ENCODE measurements at places on chromosomes 1 and 21.

DNA sequence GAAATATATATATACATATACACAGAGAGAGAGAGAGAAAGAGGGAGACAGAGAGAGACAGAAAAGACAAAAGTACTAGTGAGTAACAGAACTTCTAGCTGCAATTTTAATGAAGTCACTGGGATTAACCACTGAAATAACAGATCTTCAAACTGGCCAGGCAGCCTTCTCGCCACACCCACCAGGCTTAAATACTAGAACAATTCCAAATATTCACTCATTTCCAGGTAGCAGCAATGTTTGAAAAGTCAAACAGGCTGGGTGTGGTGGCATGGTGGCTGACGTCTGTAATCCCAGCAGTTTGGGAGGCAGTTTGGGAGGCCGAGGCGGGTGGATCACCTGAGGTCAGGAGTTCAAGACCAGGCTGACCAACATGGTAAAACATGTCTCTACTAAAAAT, 5.2 kb downstream of the PRDX1 start:
- no peak for DNase-seq

DNA sequence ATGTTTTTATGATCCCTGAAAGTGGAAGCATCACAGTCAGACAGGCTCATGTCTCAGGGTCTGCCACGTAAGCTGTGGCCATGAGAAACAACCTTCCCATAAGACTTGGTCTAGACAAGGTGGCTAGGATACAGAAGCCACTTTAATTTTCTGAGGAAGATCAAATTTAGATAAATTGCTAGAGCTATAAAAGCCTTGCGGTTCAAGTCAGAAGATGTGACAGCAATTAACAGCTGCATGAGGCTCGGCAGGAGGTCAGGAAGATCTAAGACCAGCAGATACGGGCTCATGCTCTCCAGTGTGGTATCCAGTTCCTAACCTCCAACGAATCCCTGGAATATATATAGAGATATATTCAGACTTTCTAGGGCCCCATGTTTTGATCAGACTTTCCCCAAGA, 577.1 kb downstream of the PLPP3 start:
- DNase-seq = no peak

DNA sequence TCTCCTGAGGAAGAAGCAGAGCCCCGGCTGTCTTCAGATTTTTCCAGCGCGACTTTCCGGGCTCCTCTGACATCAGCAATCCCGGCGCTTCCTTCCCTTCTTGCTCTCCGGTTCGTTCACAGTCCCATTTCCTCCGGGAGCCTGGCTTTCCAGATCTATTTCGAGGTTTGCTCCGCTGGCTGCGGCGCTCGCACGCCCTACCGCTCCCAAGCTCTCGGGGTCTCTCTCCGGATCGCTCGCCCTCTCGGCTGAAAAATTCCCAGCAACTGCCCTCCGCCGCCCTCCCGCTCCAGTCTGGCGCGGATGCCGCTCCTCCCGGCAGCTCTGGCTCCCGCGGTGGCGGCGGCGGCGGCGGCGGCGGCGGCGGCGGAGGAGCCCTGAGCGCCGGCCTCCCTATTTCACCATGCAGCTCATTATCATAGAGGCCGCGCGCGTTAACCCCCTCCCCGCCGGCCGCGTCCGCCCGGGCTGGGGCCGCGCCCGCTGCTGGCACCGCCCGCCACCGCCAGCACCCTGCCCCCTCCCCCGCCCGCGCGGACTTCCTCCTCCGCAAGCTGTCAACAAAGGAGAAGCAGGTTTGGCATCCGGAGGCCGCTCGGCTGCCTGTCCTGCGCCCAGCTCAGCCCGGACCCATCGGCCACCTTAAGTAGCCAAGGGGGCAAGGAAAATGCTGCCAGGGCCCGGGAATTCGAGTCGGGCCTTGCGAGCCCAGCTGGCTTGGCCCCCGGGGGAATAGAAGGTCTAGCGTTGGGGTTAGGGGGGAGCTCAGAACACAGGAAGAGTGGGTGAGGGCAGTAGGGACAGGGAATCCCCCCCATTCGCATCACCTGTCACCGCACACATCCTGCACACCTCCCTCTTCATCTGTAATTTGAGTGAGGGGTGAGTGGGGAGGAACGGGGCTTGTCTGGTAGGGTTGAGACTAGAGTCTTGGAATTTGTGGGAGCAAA, at the start of gene PLXNA2:
Gene PLXNA2, minus strand, starts transcription at position 418 of the 950 bp plus-strand sequence. CDS start 26,462 bp downstream, outside the sequence.
- peak; percentile 72 for DNase-seq

DNA sequence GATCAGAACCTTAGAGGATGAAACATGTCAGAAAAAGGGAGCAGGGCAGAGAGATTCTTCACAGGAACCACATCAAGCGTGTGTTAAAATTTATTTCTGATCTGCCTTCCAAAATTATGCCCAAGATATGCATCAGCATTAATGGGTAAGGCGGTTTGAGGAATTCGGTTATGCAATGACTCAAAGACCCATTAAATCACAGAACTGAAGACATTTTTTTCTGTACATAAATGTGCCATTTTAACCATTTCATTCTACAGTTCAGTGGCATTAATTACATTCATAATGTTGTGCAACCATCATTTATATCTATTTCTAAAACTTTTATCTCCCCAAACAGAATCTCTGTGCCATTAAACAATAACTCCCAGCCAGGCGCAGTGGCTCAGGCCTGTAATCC, 43.4 kb downstream of the CNST start:
- no peak for DNase-seq

GRCh38 chr1:208510192-208510952, 266.2 kb upstream of the PLXNA2 start:
- DNase-seq = peak; percentile 42

DNA sequence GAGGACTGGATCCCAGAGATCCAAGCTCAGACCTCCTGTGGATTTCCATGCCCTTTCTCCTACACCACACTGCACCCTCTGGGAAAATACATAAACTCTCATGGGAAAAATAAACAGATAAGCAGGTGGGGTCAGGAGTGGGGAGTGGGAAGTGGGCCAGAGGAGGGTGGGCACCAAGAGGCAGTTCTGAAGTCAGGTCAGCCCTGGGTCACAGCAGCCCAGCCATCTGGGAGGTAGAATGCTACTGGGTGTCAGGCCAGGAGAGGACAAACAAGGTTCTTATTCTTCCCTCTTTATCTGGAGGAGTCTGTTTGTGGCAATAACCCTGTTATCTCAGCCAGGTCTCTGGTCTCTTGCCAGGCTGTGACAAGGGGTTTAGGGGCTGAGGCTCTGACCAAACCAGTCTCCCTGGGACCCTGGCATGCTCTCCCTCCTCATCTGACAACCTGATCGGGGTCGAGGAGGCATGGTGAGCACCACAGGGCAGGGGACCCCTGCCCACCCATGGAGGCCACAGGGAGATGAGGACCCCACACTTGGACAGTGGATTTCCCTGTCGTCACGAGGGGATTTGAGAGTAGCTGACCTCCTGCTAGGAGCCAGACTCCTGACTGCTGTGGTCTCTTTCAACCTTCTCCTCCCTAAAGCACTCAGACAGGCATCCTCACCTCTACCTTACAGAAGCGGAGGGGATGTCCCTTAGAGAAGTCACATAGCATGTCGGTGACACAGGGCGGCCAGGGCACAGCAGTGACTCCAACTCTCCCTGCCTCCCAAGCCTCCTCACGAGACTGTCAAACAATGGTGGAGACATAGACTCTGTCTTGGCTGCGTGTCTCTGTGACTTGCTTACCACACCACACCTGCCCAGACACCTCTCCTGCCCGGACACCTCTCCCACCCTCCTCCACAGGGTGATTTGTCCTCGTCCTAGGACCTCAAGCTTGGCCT, 51.3 kb upstream of the IFFO2 start:
- no peak for DNase-seq

DNA sequence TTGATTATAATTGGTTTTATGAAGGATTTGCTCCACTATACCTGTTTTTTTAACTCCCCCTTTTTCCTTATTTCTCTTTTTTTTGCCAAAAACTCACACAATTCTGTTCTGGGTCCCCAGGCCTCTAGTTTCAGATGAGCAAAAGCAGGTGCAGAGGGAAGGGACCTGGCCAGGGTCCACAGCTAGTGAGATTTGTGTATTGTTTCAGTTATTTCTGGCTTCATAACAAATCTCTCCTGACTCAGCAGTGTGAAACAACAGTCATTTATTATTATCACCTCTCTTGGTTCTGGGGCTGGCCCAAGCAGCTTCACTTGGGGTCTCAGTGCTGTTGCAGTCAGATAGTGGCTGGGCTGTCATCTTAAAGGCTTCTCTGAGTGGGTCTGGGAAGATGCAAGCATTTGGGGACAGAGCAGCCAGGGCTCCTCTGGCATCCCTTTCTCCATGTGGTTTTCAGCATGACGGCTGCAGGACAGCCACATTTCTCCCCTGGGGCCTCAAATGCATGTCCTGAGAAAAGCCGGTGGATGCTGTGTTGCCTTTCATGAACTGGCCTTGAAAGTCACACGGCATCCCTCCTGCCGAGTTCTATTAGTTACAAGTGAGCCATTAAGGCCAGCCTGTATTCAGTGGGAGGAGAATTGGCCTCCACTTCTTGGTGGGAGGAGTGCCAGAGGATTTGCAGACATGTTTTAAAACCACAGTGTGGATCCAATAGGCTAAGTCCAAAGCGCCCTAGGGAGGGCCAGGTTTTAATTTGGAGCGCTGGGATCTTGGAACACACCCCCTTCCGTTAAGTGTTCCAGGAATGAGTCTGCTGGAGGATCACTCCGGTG, 137.1 kb downstream of the CAMTA1 start:
- DNase-seq = no peak

- peak; percentile 65 for DNase-seq
These were observed 25.0 kb downstream of the KRTAP24-1 start for GRCh38 chr21:30257773-30258172.

DNA sequence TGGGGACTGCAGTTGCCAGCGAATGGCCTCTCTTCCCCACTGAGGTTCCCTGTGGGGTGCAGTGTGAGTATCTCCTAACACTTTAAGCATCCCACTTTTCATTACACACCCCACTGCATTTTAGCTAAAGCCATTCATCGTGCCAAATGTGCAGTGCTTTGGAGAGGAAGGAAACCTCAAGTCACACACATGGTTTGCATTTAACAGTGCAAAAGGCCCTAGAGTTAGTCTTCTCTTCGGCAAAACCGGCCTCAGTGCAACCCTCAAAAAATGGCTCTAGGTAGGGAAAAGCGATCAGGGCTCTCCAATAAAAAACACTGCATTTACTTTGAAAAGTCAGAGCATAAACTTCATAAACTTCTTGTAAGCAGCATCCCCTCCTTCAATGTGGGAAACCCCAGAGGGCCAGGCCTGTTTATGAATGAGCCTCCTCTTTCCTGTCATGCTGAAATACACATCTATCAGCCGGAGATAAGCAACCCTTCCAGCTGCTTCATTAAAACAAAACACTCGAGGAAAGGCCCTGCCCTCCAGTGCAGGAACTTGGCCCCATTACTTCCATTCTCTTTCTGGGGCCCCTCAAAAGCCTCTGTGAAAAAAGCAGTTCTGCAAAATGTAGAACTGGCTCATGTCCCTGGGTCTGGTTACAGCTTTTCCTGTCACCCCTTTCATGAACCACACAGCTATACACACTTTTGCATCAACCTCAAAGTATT, 184.0 kb downstream of the CDC7 start:
- no peak for DNase-seq

DNA sequence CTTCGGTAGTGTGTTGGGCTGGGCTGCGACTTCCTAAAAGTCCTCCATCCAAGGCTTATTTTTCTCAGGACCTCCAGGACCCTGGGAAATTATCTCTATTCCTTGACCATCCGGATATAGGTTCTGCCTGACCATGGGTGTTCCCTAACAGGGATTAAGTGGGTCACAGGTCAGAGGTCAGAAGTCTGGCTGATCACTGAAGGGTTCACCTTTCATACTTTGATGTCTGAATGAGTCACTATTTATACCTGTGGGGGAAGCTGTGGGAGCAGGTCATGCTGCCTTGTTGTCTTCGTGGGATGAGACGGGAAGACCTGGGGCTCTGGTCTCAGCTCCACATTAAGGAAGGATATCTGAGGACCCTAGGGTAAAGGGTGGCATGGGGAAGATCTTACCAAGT, 65.0 kb upstream of the ETV3 start:
- no peak for DNase-seq

DNA sequence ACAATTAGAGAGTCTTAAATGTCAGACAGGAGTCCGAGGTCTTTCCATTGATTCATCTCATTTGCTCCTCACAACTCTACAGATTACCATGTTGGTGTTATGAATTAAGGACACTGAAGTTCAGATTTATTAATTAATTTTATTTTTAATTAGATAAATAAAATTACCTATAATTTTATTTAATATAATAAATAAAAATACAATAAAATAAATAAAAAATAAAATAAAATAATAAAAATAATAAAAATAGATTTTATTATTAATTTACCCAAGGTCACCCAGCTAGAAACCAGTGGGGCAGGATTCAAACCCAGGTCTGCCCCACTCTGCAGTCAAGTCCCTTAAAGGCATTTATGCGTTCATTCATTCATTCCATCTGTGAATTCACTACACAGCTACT, 72.2 kb downstream of the VWA5B1 start:
- DNase-seq = no peak

GRCh38 chr1:23751050-23751814, 8.0 kb downstream of the ELOA start:
- peak; percentile 16 for DNase-seq

- no peak for DNase-seq
These were observed 5.7 kb downstream of the HIVEP3 start for GRCh38 chr1:41913014-41913413.

DNA sequence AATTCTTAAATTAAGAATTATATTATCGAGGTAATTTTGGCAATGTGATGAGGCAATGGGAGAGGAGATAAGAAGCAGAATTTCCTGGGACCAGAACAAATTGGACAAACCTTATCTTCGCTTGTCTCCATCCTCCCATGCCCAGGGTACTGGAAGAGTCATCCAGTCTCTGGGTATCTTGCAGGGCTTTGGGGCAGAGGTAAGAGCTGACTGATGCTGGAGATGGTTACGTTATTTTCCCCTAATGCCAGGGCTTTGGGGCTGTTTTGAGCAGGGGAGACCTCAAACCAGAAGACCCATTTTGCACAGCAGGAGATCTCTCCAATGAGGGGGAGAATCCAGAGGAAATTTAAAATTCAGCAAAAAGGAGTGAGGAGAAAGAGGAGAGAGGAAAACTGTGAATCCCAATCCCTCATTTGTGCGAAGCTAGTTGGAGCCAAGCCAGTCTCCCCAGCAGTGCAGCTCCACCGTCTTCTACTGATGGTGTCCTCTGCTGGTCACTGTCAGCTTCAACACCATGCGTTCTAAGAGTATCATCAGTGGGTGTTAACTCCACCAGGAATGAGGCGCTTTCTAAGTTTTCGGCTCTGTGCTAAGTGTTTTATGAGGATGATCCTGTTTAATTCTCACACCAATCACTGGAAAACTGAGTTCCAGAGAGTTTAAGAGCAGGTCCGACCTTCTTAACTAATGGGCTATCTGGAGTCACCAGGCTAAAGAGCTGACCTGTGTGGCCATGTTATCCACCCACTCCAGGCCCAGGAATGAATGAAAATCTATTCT, 86.8 kb upstream of the CD34 start:
- DNase-seq = peak; percentile 71

DNA sequence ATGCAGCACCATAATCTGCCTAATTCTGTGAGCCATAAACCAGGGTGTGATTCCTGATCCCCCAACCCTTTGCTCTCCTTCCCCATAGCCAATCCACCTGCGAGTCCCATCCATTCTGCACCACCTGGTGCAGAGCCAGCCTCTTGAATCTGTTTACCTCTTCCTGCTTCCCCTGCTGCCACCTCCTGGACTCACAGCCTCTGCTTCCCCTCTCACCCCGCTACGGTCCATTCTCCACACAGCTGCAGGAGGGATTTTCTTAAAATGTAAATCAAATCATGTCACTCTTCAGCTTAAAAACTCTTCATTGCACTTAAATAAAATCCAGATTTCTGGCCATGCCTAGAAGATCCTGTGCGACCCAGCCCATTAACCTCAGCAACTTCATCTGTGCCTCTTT, 186.7 kb downstream of the FOXD2 start:
- DNase-seq = peak; percentile 30

GRCh38 chr1:23913212-23913880, at the start of gene CNR2:
Gene CNR2, minus strand, starts transcription at chr1:23913362. Its CDS starts 37,745 bp downstream, at chr1:23875617.
- DNase-seq = no peak
